ENCODE measurements at places on chromosomes 13 and 19. TPM values are rescaled to one million over a fixed set of nuclear protein-coding genes. Genes with fewer than 3 reads are reported as not detected.

Gene PSG6
- total RNA-seq = not detected

Gene REEP6
- 1.0 TPM for total RNA-seq

Gene IL12RB1
- total RNA-seq = 69.9 TPM

Gene MBD3L3
- total RNA-seq = not detected

Gene MYBPC2
- total RNA-seq = not detected

Gene CLEC11A
- 0.61 TPM for total RNA-seq

GRCh38 chr13:54196684-54197083, 1168.1 kb downstream of the OLFM4 start:
- no peaks in the 10 kb centered on the region for H3K4me1 ChIP-seq
- no peaks in the 10 kb centered on the region for H3K27me3 ChIP-seq
- no peak for DNase-seq
- no peak overlapping the region for H3K27ac ChIP-seq

DNA sequence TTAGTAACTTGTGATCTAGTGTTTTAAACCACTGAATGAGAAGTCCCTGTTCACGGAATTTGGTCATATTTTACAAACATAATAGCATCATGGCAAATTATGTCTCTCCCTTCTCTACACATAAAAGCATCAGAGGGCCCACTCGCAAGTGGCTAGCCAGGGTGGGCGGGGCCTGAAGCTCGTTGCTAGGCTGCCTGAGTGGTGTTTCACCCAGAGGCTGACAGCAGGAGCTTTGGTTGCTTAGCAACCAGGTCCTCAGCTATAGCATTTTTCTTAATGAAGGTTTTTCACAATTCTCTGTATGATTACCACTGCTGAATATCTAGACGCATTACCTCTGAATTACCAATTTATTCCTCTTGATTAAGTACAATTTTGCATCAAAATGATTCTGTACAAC, 126.5 kb downstream of the NALCN start:
- H3K27ac ChIP-seq = no peak overlapping the region
- H3K4me1 ChIP-seq = peaks cover 5% of the 10 kb centered on the region
- H3K4me3 ChIP-seq = no peak overlapping the region
- no peaks in the 10 kb centered on the region for H3K36me3 ChIP-seq
- no peak for DNase-seq

GRCh38 chr13:98769736-98770135, 17.3 kb upstream of the SLC15A1 start:
- H3K27ac ChIP-seq = no peak overlapping the region
- no peaks in the 10 kb centered on the region for H3K36me3 ChIP-seq
- no peak overlapping the region for H3K4me3 ChIP-seq
- no peaks in the 10 kb centered on the region for H3K4me1 ChIP-seq
- DNase-seq = no peak

GRCh38 chr13:111548805-111549204, 228.4 kb downstream of the TEX29 start:
- H3K36me3 ChIP-seq = no peaks in the 10 kb centered on the region
- H3K27me3 ChIP-seq = no peaks in the 10 kb centered on the region
- no peaks in the 10 kb centered on the region for H3K4me1 ChIP-seq
- H3K27ac ChIP-seq = no peak overlapping the region

- peaks cover 4% of the 10 kb centered on the region for H3K36me3 ChIP-seq
- H3K4me3 ChIP-seq = peak within 1 kb of the TSS; percentile 83
- peaks cover 2% of the 10 kb centered on the region for H3K4me1 ChIP-seq
These were observed at the start of gene NUMBL for GRCh38 chr19:40690050-40690692. NUMBL (minus strand) TSS chr19:40690651; CDS start chr19:40690483, 168 bp downstream.

- H3K4me1 ChIP-seq = peaks cover 20% of the 10 kb centered on the region
- peaks cover 27% of the 10 kb centered on the region for H3K36me3 ChIP-seq
- no peak overlapping the region for H3K27ac ChIP-seq
- H3K4me3 ChIP-seq = peak overlapping the region; percentile 20
- no peak for DNase-seq
These were observed 48.4 kb downstream of the AKAP11 start for GRCh38 chr13:42320375-42320787.

DNA sequence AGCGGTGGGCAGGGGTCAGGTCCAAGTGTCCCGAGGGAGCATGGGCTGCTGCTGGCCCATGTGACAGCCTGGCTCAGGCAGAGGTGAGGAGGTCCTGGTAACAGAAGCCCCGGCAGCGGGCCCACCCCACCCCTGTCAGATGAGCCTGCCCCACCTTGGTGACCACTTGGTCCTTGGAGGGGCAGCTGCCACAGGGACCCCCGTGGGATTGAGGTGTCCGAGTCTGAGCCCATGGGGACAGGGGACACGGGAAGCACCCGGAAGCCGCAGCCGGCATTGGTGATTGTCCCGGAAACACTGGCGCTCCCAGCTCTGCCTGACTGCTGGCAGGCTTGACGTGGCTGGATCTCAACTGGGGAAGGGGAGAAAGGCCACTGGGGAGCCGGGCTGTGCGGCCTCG, 149.1 kb downstream of the KDM4B start:
- H3K4me1 ChIP-seq = peaks cover 15% of the 10 kb centered on the region
- H3K27ac ChIP-seq = no peak overlapping the region
- no peak for DNase-seq
- no peaks in the 10 kb centered on the region for H3K36me3 ChIP-seq
- no peaks in the 10 kb centered on the region for H3K27me3 ChIP-seq
- no peak overlapping the region for H3K4me3 ChIP-seq

DNA sequence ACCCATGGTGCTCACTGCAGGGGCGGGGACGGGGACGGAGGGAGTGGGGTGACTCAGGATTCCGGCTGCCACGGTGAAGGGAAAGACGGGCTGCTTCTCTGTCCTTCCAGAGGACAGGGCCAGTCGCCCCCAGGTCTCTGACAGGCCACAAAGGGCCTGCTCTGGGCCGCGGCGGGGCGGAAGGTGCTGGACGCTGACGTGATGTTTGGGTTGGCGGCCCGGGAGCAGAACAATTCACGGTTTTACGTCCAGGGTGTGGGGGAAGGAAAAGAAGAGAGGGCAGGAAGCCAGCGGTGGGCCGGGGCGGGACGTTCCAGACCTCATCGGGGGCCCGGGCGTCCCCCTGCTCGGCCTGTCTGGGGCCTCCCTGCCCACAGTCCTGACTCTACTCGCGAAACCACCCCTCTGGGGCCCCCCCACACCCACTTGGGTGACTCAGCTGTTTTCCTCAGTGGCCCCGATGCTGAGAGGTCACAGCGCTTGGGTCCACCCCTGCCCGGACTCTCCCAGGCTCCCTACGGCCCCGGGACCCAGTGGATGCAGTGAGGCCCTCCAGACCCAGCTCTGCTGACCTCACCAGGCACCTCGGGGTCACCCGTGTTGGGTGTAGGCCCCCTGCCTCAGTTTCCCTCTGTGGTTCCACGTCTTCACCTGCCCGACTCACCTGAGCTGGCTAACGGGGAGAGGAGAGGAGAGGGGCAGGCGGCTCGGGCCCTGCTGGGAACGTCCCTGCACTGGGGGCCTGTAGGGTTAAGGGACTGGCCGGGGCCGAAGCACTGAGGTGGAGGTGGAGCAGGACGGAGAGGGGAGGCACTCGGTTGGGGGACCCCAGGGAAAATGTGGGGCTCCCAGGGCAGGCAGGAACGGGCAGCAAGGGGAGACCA, 29.2 kb downstream of the PIP5K1C start:
- DNase-seq = peak; percentile 86
- H3K4me3 ChIP-seq = peak overlapping the region; percentile 59
- peaks cover 37% of the 10 kb centered on the region for H3K4me1 ChIP-seq
- H3K27me3 ChIP-seq = no peaks in the 10 kb centered on the region

GRCh38 chr13:56351041-56351440, 789.7 kb upstream of the PRR20A start:
- no peaks in the 10 kb centered on the region for H3K27me3 ChIP-seq
- H3K4me1 ChIP-seq = no peaks in the 10 kb centered on the region
- no peaks in the 10 kb centered on the region for H3K36me3 ChIP-seq
- no peak overlapping the region for H3K27ac ChIP-seq
- no peak overlapping the region for H3K4me3 ChIP-seq

- H3K27me3 ChIP-seq = peaks cover 45% of the 10 kb centered on the region
- no peak overlapping the region for H3K27ac ChIP-seq
- peaks cover 6% of the 10 kb centered on the region for H3K36me3 ChIP-seq
- H3K4me3 ChIP-seq = no peak overlapping the region
- H3K4me1 ChIP-seq = peaks cover 3% of the 10 kb centered on the region
These were observed 53.2 kb upstream of the GAS6 start for GRCh38 chr13:113917096-113917495.

Measured in activated CD8-positive, alpha-beta memory T cell treated with anti-CD3 and anti-CD28 coated beads, Interleukin-2, amount 10 ng/mL, durations not matched to agents 7 days and 5 days (primary cell).